A549 treated with ZK216348 at 1 μM for 4 hours (cell line): ENCODE measurements at places on chromosomes 16 and 17. TPM values are rescaled to one million over a fixed set of nuclear protein-coding genes. Genes with fewer than 3 reads are reported as not detected.

The PRR15L gene
- total RNA-seq: 1.0 to 2.1 TPM (median 1.5 TPM) in 5 replicates

The CIBAR2 gene
- not detected in 5 replicates for total RNA-seq

The PLEKHH3 gene
- 7.7 to 20.0 TPM (median 18.9 TPM) in 5 replicates for total RNA-seq

The KRTAP16-1 gene
- total RNA-seq: not detected in 5 replicates

The NRN1L gene
- 0.33 TPM in 1 of 5 replicates, not detected in the others for total RNA-seq

The PRSS36 gene
- 0.83 to 2.0 TPM (median 0.93 TPM) in 5 replicates for total RNA-seq

The POLR2C gene
- total RNA-seq: 108 to 134 TPM (median 114 TPM) in 5 replicates

The KRTAP3-1 gene
- not detected in 5 replicates for total RNA-seq

The ZNF750 gene
- not detected in 5 replicates for total RNA-seq

The BCAR1 gene
- 48.1 to 121 TPM (median 108 TPM) in 5 replicates for total RNA-seq

The CLEC18C gene
- 0.08 to 0.16 TPM (median 0.12 TPM) in 3 of 5 replicates, not detected in the others for total RNA-seq

The SOX15 gene
- 0.22 to 0.34 TPM (median 0.30 TPM) in 5 replicates for total RNA-seq

The TBC1D3 gene
- not detected in 5 replicates for total RNA-seq

The TMEM219 gene
- 72.2 to 98.5 TPM (median 97.9 TPM) in 5 replicates for total RNA-seq

The PIRT gene
- not detected in 5 replicates for total RNA-seq

The TBC1D3H gene
- total RNA-seq: not detected in 5 replicates

The PIK3R6 gene
- 0.07 TPM in 1 of 5 replicates, not detected in the others for total RNA-seq

The ATP2C2 gene
- 0.09 to 0.51 TPM (median 0.19 TPM) in 4 of 5 replicates, not detected in the other for total RNA-seq

The FBXW10 gene
- total RNA-seq: 0.93 to 1.8 TPM (median 1.6 TPM) in 5 replicates

The KRTAP2-2 gene
- total RNA-seq: not detected in 5 replicates

The UNC45B gene
- total RNA-seq: not detected in 5 replicates

The HCRT gene
- total RNA-seq: 0.55 TPM in 1 of 5 replicates, not detected in the others

The C16orf54 gene
- total RNA-seq: not detected in 5 replicates

The HSD11B2 gene
- total RNA-seq: 1.4 to 1.7 TPM (median 1.6 TPM) in 5 replicates

The TMEM100 gene
- total RNA-seq: not detected in 5 replicates

The RAC3 gene
- 21.9 to 40.8 TPM (median 38.8 TPM) in 5 replicates for total RNA-seq

The SEC14L5 gene
- 0.05 to 0.11 TPM (median 0.11 TPM) in 3 of 5 replicates, not detected in the others for total RNA-seq

The TMEM92 gene
- 18.3 to 24.2 TPM (median 20.8 TPM) in 5 replicates for total RNA-seq

The BAHCC1 gene
- 6.5 to 12.9 TPM (median 12.1 TPM) in 5 replicates for total RNA-seq

The SOST gene
- not detected in 5 replicates for total RNA-seq

The KRT15 gene
- 3.1 to 5.1 TPM (median 4.0 TPM) in 5 replicates for total RNA-seq
